ENCODE measurements at places on chromosomes 11 and 22.

- DNase-seq: no peak
- H3K27me3 ChIP-seq: no peaks in the 10 kb centered on the region
- H3K27ac ChIP-seq: no peak overlapping the region
- H3K4me1 ChIP-seq: peaks cover 3% of the 10 kb centered on the region
- H3K4me3 ChIP-seq: no peak overlapping the region
Observed at GRCh38 chr11:11211186-11211585, 141.9 kb downstream of the CSNK2A3 start.

- H3K27ac ChIP-seq: no peak overlapping the region
- no peaks in the 10 kb centered on the region for H3K4me1 ChIP-seq
- H3K36me3 ChIP-seq: no peaks in the 10 kb centered on the region
- no peaks in the 10 kb centered on the region for H3K27me3 ChIP-seq
- DNase-seq: no peak
Observed at GRCh38 chr11:86478348-86478747, 103.7 kb downstream of the CCDC81 start.

- H3K4me3 ChIP-seq: peak overlapping the region; percentile 84
- peaks cover 19% of the 10 kb centered on the region for H3K4me1 ChIP-seq
- H3K36me3 ChIP-seq: no peaks in the 10 kb centered on the region
- no peaks in the 10 kb centered on the region for H3K27me3 ChIP-seq
- DNase-seq: peak; percentile 78
Observed at GRCh38 chr11:59173080-59173963, 1.4 kb downstream of the DTX4 start.

DNA sequence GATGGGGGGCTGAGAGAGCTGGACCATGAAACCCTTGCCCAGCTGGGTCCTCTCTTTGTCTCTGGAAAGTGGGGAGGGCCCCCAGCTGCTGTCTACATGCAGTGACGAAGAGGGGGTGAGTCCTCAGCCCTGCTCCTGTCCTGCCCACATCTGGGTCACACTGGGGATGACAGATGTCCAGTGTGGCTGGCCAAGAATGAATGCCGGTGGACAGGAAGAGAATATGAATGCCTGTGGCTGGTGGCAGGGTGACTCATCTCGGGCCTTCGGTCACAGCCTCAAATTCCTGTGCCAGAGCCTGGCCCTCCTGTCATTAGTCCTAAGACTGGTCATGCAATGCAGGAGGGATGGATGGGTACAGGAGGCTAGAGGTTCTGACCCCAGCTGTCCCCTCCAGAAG, 2.2 kb upstream of the PNPLA3 start:
- H3K4me1 ChIP-seq: peaks cover 31% of the 10 kb centered on the region
- H3K27ac ChIP-seq: no peak overlapping the region
- no peak overlapping the region for H3K4me3 ChIP-seq
- no peak for DNase-seq
- H3K36me3 ChIP-seq: no peaks in the 10 kb centered on the region

DNA sequence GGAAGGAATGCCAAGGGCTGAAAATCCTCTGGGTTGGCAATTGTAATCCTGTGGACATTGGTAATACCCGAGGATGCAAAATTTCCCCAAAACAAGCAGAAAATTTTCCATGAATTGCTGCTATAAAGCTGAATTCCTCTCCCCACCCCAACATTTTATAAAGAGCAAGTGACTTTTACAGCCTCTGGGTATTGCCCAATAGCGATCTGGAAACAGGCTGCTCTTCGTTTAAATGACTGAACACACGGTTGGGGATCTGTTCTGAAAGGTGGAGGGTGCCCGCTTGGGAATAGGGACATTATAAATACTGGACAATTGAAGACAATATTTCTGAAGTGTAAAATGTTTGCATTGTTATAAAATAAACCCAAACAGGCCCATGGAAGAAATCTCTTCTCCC, 20.6 kb downstream of the EHF start:
- H3K27ac ChIP-seq: peak overlapping the region; percentile 85
- DNase-seq: no peak
- no peak overlapping the region for H3K4me3 ChIP-seq
- peaks cover 62% of the 10 kb centered on the region for H3K4me1 ChIP-seq

- H3K27ac ChIP-seq: peak overlapping the region; percentile 91
- H3K4me1 ChIP-seq: peaks cover 42% of the 10 kb centered on the region
- peak overlapping the region; percentile 85 for H3K4me3 ChIP-seq
- H3K27me3 ChIP-seq: no peaks in the 10 kb centered on the region
- no peak for DNase-seq
- H3K36me3 ChIP-seq: peaks cover 41% of the 10 kb centered on the region
Observed at GRCh38 chr11:118998388-118998717, 415 bp downstream of the CENATAC start.

Data from stomach (tissue), 19 donors.